NCI-H748 treated with DMSO at 0.1 percent for 48 hours (cell line): ENCODE measurements at places on chromosomes 5 and 9.

DNA sequence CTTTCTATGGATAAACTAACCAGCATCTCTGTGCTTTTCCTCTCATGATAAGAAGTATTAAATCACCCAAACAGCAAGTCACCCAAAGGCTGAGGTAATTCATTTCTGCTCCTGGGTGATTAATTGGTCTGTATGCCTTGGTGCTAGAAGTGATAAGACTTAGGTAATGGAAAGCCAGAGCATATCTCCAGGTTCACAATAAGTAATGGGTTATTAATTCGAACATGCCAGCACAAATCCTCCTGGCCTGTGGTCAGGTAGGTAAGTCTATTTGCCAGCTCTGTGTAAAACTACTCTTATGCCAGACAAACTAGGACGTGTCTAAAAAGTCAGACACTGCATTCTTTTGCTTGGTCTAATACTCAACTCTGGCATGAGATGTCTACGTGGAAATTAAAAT lies 11.2 kb upstream of the ENC1 start:
- DNase-seq: no peak

DNA sequence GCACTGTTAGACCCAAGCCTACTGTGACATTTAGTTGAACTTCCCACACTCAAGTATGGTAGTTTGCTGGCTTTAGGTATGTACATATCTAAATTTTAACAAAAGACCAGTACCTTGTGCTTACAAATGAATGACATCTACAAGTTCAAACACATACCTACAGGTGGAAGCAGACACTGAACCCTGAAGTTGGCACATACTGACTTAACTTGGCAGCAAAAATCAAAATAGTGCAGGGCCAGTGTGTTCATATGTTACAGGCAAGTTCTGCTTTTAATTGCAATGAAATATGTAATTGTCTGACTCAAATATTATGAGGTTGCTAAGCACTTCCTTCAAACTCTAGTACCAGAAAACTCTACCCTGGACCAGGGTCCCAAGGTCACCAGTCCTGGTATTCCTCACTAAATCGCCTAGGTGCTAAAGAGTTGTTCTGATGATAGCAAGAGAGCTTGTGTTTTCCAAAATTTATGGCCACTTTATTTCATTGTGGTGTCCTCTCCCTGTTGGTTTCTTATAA lies 77.4 kb downstream of the MEGF10 start:
- no peak for DNase-seq

GRCh38 chr9:127611899-127612790 lies at the start of gene STXBP1:
TSS of gene STXBP1 (plus strand) at chr9:127612277. CDS start at chr9:127612404, 127 bp downstream.
- DNase-seq: peak; percentile 67

- no peak for DNase-seq
Observed at GRCh38 chr5:179275941-179276837, 69.1 kb downstream of the ADAMTS2 start.

GRCh38 chr5:167916706-167917105 lies 374.7 kb upstream of the WWC1 start:
- no peak for DNase-seq

DNA sequence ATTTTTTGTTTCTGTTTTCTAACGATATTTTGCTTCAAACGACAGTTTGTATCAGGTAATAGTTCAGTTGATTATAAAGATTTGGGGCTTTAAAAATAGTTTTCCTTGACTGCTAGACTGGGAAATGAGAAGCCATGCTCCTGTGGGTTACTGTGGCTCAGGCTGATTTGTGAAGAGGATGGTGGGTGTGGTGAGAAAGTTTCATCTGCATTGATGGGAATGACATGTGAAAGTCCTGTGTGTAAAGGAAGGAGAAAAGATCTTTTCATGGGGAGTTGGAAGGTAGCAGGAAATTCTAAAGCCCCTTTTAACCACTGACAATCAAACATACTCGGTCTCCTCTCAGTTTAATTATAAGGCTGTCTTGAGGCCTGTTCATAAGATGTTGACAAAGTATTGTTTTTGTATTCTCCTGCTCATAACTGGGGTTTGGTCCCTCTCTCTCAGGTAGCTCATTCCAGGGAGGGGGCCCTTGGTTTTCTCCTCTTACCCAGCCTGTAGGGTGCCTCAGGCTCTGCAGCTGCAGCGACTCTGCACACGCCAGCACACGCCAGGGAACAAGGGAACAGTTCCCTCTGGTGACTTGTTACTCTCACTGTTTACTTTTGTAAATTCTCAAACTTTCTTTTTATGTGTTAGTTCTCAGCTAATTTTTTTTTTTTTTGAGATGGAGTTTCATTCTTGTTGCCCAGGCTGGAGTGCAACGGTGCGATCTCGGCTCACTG lies 91.6 kb downstream of the CARTPT start:
- DNase-seq: no peak

DNA sequence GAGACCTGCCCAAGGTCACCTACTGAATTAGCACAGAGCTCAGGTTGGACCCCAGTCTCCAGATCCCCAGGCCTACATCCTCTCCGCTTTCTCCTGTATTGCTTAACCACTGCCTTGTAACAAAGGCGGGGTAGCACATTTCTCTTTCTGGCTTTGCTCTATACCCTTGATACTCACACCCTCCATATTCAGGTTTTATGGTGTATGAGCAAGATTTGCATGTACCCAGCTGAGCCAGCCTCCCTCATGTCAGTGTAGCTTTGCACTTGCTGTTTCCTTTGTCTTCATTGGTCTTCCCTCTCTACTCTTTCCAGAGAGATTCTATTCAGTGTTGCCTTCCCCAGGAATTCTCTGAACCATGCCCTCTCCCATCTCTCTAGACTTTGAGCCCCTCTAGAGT lies 19.6 kb upstream of the ZCCHC7 start:
- DNase-seq: no peak

DNA sequence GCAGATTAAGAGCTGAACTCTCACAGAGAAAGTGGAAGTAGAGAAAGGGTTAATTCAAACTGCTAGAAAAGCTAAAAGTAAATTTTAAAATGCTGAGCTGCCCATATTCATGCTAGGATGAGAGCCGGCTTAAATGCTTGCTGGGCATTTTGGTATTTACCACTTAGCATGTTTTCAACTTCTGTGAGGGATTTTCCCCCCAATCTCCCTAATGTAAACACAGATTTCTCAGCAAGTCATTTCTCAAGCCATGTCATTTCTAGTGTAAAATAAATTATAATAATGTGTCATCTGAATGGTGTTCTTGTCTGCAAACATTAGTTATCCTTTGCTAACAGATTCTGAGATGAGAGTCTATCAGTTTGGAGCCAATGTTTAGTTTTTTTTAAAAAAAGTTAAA lies 22.3 kb downstream of the RPS23 start:
- DNase-seq: no peak

DNA sequence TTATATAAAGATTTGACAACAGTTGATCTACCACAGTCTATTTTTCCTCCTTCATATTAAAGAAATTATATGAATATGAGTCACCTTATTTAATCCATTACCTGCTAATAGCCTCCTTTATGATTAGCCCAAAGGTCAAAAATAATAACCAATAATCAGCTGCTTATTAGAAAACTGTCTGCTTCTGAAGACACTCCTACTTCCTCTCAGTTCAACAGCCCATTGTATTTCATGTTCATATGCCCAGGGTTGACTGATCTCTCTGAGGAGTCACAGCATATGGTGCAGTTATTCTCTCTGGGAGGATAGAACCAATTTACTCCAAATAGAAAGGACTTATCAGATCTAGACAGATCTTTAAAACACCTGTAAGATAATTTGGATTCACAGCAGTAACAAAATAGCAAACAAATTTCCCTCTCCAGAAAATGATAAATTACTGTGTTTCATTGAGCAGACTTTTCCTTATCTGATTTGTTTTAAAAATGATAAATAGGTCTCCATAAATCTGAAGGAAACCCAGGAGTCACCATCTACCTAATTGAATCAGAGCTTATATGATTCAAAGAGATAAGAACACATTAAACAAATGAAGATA lies 180.4 kb upstream of the ITGA1 start:
- DNase-seq: no peak

DNA sequence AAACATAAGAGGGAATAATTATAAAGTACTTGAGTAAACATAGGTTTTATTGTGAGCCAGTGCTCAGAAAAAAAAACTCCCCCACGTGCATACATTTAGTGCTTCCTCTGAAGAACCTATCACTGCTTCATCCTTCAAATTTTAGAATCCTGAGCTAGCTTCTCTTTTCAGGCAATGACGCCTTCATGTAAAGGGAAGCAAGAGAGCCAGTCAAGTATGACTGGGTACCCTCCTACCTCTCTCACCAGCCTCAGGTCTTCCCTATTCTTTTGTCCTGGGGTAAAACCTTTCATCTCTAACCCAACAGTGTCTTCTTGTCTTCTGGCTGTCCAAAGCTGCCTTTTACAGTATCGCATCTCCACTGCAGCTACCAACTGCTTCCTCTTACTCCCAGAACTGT lies 32.0 kb downstream of the PLPP1 start:
- DNase-seq: no peak

- DNase-seq: no peak
Observed at GRCh38 chr5:19240170-19240569, 747.8 kb downstream of the CDH18 start.

DNA sequence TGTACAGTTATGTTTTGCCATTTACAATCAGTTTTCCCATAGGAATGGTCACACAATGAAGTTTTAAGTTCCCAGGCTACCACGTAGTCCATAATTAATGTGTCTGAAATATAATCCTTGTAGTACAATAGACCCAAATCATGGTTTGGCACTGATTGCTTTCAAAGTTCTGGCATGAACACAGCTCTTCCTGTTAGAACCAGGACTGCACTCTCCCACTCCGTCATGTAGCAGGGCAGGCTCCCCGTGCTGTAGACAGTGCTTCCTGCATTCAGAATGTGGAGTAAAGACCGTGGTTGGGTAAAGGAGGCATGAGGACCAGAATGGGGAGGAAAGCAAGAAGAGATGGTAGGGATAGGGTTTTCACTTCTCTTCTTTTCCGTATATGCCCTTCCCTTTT lies 4.0 kb downstream of the SEC61B start:
- DNase-seq: no peak
